Astrocyte of the hippocampus (primary cell): ENCODE measurements at places on chromosomes 11 and 22.

DNA sequence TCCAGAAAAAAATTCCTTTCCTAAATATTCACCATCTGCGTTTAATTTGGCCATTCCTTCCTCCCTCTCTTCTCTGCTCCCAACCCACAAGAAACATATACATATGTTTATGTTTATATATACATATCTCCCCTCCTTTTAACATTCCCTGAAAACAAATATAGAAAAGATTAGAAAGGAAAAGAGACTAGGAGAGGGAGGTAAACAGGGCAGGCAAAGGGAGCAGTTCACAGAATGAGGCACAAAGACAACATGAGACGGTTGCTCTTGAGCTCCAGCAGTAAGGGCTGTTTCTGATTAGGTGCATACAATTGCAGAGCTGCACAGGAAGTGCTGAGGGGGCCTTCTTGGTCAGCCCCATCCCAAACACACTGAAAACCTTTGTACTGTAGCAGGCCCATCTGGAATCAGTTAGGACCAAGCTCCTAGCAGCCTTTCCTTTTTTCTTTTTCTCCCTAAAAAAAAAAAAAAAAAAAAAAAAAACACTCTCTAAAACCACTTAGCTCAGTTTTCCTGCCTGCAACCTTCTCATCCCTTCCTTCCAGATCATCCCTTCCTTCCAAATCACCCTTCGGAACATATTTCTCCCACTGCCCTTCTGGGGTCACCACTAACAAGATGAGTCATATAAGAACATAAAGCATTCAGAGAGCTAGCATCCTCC, 57.0 kb downstream of the RBFOX2 start:
- peak; percentile 50 for DNase-seq

DNA sequence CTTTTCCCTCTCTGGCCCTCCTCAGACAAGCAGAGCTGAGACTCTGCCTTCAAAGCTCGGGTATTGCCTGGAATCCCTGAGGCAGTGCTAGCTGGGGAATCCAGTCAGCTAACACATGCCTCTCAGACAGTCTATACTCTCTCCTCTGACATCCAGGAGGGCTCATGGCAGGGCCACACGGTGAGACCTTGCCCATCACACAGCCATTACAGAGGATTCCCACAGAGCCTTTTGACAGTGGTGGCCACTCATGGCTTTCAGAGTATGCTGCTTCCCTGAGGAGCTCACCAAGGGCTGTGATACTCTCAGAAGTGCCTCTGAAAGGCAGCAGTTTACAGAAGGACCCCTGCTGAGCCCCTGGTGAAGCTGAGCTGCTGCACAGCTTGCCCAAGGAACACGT, 165.3 kb downstream of the RRAS2 start:
- no peak for DNase-seq

- no peak for DNase-seq
Observed at GRCh38 chr22:39301926-39302325, 17.5 kb downstream of the RPL3 start.

- no peak for DNase-seq
Observed at GRCh38 chr11:13039126-13039525, 30.0 kb downstream of the RASSF10 start.

DNA sequence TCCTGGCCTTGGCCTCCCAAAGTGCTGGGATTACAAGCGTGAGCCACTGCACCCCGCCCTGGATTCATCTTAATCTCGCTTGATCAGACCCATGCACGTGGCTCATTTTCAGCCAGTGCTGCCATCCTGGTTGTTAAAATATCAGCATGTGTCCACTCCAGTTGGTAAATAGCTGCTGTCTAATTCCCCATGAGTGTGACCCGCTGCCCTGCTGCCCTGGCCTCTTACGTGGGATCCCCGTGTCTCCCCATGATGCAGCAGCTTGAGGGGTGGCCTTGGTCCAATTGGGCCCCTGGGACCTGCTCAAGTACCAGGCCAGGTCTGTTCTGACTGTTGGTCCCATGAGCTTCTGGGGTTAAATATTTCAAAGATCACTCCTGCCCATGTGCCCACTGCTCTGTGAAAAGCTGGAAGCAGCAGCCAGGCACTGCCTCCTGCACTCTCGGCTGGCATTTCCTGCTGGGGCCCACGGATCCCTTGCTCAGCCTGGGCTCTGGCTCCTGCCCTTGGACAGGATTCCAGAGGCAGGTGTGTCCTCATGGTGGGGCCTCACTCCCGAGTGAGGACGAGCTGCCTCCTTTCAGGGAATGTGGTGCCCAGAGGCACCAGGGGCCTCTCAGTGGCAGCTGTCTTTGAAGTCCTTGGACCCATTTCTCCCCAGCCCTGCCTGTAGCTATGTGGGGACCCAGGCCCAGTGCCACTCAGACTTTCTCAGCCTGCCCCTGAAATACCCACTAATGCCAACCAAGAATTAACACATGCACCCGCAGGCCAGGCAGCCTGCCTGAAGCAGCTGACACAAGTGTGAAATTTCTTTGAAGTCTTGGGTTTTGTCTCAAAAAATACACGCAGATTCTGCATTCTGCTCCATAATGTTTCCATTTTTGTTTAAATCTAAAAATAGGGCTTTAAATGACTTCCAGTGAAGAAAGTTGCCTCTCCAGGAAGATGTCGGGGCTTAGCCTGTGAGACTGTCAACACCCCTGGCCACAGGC, 38.1 kb upstream of the PRDM11 start:
- no peak for DNase-seq
